WERI-Rb-1 (cell line): ENCODE measurements at places on chromosomes 5 and 9.
A peak's percentile ranks its signal among the peaks of the same experiment; 100 is the strongest.

GRCh38 chr5:62115014-62115413 lies 191.0 kb upstream of the KIF2A start:
- DNase-seq, result no peak

DNA sequence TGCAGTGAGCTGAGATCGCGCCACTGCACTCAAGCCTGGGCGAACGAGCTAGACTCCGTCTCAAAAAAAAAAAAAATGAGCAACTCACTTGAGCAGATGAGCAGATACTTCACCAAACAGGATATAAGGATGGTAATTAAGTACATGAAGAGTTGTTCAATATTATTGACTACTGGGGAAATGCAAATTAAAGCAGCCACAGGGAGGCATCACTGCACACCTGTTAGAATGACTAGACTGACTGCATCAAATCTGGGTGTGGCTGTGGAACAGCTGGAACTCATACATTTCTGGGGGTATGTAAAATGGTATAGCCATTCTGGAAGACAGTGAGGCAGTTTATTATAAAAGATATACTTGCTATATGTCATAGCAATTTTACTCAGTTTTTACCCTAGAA lies 93.0 kb downstream of the WNK2 start:
- DNase-seq, result no peak

- no peak for DNase-seq
Observed at GRCh38 chr5:180099733-180100611, 28.4 kb upstream of the RNF130 start.

- no peak for DNase-seq
Observed at GRCh38 chr9:115517335-115518075, 399.5 kb upstream of the TNC start.

- DNase-seq, result peak; percentile 77
Observed at GRCh38 chr5:150946351-150946905, 41.6 kb upstream of the ZNF300 start.

- no peak for DNase-seq
Observed at GRCh38 chr5:36889264-36889663, 12.7 kb downstream of the NIPBL start.

DNA sequence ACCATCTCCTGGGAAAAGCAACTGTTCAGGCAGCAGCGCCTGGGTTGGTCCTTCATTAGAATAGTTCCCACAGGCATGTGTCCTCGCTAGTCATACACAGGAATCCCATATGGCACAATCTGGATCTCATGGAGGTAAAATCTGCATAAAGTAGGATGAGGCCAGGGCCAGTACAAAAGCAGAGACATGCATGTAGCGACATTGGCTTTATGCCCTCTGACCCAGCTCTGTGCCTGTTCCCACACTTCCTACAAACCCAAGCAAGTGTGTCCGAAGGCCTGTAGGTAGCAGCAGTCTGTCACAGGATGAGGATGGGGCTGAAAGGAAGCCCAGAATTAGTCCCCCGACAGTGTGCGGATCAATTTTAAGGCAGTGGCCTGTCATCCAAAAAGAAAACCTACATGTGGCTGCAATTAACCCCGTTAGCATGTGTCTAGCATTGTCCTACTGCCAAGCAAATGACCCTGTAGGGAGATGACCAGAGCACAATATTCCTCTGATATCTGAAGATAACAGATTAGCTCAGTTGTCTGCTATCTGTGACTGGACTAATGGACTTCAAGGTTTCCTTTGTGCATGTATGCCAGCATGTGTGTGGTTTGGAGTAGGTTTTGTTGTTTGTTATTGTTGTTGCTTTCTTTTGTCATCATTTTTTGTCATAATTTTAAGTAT lies 178.8 kb downstream of the TMEM161B start:
- DNase-seq, result no peak

DNA sequence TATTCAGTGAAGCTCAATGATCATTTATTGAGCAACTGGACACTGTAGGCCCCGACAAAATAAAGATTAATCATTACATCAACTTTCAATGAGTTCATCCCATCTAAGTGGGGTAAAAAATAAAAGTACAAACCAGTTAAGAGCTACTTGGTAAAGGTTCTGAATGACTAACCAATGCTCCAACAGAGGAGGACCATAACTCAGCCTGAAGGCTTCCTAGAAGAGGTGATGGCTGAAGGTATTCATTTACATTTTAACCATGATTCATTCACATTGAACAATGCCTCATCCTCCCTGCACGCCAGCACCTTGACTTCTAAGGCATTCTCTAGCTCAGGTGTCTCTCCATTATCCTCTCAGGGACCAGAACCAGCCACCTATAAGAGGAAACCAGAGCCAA lies 201.4 kb downstream of the ZNF462 start:
- no peak for DNase-seq

- no peak for DNase-seq
Observed at GRCh38 chr5:99437986-99438385, 509.2 kb upstream of the CHD1 start.
